ENCODE measurements at places on chromosomes 7 and 10.

DNA sequence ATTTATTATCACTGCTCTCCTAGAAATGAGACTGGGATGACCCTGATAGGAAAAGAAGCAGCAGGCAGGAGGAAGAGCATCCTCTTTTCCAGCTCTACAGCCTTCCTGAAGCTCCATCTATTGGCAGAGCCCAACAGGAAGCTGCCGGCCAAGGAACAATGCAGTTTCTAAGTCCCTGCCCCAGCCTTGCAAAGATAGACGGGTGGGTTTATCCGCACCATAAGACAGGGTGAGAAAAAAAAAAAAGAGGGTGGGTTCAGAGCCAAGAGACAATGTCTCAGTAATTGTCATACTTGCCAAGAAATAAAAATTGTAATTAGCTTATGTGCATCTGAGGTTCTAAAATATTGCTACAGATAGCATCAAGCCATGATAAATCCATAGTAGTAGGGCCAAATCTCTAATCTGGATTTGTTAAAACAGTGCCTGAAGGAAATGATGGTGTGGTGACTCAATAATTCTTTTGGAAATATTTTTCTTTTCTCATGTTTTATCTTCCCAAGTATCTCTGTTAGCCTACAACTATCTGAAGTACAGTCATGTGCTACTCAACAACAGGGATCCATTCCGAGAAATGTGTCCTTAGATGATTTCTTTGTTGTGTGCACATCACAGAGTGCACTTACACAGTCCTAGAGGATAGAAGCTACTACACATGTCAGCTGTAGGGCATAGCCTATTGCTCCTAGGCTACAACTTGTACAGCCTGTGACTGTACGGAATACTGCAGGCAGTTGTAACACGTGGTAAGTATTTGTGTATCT, 242.9 kb upstream of the CXCL12 start:
- DNase-seq: no peak

- DNase-seq: no peak
These were observed 135.7 kb upstream of the GDF10 start for GRCh38 chr10:47164126-47164799.

DNA sequence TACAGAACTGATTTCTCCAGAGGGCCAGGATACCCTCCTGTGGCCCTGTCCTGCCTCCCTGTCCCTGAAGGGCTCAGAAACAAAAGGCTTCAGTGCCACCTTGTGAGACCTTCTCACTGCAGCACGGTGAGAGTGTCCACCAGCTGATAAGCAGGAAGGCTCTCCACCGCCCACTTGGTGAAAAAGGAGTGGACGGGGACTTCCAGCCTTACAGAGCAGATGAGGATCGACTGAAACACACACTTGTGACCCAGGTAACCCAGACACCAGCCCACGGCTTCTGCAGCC, 330.1 kb downstream of the GRID1 start:
- DNase-seq: no peak

DNA sequence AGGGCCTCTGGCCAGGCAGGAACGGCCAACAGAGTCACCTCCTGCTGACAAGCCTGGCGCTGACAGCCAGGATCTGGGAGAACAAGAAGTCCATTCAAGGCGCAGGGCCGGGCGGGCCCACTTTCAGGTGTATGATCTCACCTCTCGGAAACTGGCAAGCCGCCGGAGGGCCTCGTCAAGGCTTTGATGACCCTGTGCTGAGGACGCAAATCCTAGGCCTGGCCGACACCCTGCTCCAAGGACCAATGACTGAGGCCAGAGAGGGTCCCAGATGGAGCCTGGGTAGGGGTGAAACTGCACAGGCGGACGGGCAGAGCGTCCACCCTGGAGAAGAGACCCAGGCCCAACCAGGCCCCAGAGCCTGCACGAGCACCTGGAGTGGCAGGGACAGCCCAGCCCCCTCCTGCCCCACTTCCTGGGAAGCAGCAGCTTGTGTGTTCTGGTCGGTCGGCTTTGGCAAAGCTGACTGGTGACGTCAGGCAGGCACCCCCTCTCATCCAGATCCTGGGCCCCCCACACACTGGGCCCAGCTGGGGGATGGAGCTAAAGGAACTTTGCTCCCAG, 30.6 kb downstream of the MYL10 start:
- no peak for DNase-seq

DNA sequence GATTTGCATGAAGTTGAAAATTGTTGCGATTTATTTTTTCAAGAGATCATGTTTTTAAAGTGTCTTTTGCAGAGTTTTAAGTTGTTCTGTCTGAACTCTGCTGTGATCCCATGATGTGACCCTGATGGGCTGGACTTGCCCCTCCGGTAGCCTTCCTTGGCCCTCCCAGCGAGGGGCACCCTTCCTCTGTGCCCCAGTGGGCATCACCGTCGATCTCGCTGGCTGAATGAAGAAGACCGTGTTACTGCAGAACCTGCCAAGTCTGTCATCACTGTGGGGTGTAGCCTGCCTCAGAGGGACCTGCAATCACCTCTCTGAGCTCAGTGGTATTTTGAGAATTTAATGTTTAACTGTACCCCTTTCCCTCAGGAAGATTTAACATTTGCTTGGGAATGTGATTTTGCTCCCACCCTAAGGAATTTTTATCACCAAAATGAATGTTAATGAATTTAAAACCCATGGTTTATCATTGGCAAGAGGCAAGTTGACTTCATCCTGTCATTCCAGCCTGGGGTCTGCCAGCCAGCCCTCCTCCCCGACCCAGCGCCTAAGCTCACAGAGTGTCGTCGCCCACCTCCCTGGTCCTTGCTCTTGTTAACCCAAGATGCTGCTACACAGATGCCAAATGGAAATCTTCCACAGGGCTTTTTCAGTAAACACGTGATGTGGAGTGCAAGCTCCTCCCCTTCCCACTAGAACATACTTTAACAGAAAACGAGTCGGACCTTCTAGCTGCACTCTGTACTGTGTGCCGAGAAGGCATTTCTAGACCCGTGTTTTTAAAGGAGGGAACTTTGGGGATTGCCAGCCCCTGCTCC, 115.4 kb downstream of the NT5C2 start:
- DNase-seq: no peak

- no peak for DNase-seq
These were observed 110.4 kb downstream of the AHR start for GRCh38 chr7:17408904-17409290.

DNA sequence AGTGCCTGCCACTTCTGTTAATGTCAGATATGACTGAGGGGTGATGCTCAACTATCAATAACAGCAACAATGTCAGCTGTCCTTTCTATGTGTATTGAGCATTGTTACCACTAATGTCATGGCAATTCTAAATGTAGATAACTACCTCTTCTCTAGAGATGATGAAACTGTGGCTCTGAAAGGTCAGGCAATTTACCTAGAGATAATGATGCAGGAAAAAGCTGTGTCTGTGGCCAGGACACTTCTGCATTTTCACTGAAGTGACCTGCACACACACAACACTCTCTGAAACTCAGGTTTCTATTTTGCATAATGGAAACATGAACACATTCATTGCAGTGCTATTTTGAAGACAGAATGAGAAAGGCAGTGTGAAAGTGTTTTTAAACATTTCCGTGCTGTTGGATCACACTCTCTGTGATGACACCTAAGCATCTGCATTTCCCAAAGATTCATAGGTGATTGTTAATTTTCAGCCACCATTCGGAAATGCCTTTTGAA, 148.2 kb downstream of the KCND2 start:
- no peak for DNase-seq

DNA sequence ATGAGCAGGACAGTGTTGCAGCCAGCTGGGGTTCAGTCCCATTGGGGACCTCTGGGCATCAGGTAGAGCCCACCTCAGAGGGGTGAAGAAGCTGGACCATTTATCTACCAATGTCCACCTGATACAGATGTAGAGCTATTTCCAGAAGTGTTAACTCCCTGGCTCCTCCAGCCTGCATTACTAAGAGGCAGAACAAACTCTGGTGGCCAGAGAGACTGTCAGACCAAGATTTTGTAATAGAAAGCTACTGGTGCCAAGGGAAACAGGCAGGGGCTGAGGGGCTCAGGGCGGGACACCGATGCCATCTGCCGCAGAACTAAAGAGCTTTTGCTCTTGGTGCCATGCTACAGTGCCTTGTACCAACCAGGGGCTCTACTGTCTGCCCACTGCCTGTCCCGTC, 268.2 kb upstream of the HABP2 start:
- DNase-seq: no peak

GRCh38 chr7:135664046-135664589, 1.8 kb downstream of the STMP1 start:
- no peak for DNase-seq

DNA sequence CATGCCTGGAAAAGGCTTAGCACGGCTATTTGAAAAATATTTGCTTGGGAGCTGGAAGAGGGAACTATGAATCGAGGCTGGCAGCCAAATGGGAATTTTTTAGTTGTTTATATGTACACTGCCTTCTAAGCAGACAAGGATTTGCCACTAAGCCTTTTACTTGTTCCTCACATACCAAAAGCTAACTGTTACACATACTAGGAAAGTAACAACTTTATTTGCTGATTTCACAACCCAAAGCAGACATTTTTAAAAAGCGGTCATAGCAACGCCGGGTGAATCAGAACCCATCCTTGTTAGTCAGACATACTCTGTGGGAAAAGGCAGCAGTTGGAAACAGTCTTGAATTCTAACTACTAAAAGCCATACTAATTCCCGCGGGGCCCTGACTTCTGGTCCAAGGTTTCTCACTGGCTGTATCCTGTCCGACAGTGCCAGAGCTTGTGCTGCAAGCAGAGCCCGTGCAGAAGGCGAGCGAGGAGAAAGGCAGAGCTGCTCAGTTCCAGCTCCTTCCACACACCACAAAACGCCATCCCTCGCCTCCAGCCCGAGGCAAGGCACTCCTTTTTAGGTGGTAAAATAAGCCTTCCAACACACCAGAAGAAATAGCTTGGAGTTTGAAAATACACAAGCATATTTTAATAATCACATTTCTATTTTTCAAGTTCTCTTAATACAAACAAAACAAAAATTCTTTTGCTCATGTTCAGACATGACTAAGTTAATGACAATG, 89.2 kb downstream of the RNF216 start:
- DNase-seq: no peak

- no peak for DNase-seq
These were observed 10.9 kb upstream of the BHLHA15 start for GRCh38 chr7:98200364-98200763.

GRCh38 chr7:4174884-4175283, 507.2 kb upstream of the FOXK1 start:
- DNase-seq: no peak

DNA sequence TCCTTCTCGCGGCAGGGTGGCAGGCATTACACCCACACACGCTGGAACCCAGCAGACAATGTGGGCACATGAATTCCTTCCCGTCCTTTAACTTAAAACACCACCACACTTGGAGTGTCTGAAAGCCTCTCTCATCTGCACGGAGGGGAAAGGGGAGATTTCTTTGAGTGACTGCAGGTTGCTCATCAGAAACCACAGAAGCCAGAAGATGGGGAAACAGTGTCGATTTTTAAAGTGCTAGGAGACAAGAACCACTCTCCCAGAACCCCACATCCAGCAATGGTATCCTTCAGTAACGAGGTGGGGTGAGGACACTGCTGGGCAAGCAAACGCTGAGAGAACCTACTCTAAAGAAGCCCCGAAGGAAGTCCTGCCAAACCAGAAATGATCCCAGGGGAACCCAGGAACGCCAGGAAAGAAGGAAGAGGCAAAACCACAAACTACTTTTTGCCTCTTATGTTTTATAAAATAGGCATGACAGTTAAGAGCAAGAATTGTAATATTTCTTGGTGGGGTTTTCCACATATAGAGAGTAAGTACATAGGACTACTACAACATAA, 254.3 kb downstream of the ELFN1 start:
- DNase-seq: no peak

DNA sequence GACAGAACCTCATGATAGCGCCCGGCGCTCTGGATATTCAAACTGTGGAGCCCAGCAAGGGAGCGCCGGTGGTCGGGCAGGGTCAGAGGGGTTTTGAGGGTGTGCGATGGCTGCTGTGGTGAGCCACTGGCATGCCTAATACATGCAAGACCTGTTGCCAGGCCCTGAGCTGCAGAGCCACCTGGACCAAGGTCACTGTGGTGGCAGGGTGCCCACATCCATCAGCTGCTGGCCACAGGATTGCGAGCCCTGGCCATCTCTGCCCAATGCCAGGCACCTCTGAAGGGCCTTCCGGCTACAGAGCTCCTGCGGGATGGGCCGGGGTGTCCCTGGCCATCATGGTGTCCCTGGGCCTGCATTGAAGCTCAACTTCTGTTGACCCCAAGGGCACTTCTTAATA, 123.0 kb upstream of the TNRC18 start:
- no peak for DNase-seq

GRCh38 chr7:74217455-74218342, 7.9 kb downstream of the LAT2 start:
- no peak for DNase-seq

GRCh38 chr7:92987538-92987937, 130.2 kb downstream of the SAMD9 start:
- no peak for DNase-seq

- no peak for DNase-seq
These were observed 571 bp upstream of the VWC2 start for GRCh38 chr7:49772916-49773217.

- DNase-seq: no peak
These were observed 265.2 kb upstream of the PPP2R2D start for GRCh38 chr10:131635564-131636015.

DNA sequence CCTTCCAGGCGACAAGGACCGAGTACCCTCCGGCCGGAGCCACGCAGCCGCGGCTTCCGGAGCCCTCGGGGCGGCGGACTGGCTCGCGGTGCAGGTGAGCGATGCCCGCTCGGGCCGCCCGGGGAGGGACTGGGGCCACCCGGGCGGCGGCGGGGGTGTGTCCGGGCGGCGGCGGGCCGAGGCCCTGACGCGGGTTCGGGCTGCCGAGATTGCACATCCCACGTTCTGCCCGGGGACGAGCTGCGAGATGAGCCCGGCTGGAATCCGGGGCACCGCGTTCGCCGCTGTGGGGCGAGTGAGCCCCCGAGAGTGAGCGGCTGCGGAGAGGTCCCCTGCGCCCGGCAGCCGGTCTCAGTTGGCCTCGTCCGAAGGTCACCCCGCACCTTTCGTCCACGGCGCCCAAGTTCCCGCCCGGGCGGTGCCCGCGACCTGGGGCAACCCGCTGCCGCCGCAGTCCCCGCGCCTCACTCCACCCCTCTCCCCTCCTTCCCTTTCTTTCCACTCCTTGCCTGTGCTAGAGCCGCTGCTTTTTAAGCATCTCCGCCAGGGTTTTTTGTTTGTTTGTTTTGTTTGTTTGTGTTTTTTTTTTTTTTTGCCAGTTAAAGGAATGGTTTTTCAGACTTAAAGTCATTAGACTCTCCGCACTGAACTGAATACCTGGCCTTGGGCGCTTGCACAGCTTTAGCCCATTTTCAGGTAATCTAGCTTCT, 515 bp downstream of the RALA start:
- no peak for DNase-seq

DNA sequence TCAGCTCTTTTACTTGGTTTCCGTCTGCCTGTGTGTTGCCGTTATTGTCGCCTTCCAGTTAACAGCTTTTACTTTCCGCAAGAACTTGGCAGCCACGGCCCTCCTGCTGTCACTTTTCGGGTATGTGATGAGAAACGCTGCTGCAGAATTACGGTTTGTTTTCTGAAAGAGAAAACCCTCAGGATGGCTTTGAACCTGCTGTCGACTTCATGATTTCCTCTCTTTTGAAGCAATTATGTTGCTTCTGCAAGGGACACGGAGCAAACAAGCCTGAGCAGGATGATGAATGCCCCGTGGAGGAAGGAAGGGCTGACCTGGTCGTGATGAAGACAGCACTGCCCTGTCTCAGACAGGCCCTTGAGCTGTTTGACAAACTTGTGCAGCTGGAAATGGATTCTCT, 339.8 kb downstream of the ABCA13 start:
- DNase-seq: no peak

Data from activated T-cell treated with anti-CD3 and anti-CD28 coated beads for 4 hours (primary cell).